Fibroblast of the aortic adventitia (primary cell): ENCODE measurements at places on chromosomes 11 and 22. TPM values are rescaled to one million over a fixed set of nuclear protein-coding genes. Genes with fewer than 3 reads are reported as not detected.

DNA sequence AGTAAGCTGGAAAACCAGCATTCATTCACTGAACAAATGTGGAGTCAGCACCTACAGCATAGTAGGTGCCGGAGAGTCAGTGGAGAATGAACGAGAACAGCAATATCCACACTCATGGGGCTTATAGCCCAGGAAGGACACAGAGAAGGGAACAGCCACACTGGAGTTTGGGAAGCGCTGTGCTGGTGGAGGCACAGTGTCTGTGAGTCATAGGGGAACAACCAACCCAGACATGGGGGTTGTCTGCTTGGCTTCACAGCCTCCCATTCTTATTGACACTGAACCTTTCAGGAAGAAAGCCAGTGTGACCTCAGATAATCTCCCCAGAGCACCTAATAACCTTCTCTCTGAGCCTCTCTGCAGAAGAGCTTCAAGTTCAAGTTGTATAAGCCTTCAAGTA lies 56.6 kb upstream of the UBASH3B start:
- no peak for DNase-seq

- DNase-seq = peak; percentile 25
Measured at GRCh38 chr11:26014456-26015115, 317.3 kb upstream of the ANO3 start.

DNA sequence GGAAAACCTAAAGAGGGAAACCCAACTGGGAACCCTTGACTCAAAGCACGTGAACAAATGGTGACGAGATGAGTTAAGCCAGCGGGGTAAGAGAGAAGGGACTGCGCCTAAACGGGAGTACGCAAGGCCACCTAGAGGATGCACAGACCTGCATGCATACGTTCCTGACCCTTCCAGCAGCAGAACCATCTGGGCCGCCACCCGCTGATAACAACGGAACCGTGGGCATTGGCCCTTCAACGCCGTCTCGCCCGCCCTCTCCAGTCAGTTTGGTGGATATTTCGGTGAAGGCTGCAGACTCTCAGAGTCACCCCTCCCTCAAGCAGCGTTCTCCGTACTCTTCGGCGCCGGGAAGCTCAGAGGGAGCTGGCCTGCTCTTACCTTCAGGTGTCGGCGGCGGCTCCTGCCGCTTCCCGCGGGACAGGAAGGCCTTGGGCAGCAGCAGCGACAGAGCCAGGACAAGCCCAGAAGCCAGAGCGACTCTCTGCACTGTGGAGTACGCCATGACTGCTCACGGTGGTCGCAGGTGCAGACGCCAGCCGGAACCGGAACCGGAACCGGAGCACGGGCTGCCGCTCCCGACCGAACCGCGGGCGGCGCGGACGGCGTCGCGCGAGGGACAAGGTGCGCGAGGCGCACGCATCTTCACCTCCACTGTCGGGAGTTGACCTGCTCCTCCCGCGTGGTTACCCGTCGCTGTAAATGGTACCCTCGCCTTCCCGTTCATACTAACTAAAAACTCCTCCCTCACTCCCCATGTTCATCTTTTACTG lies at the start of gene RIC3:
Gene RIC3 (minus strand): TSS at position 541 of the 773 bp plus-strand sequence. CDS start 36 bp downstream, at position 505.
- no peak for DNase-seq

GRCh38 chr11:110858547-110858921 lies 146.3 kb upstream of the ARHGAP20 start:
- DNase-seq = peak; percentile 83

Gene LMNTD2
- 0.36 TPM in 1 of 2 replicates, not detected in the other for total RNA-seq

Gene ISX
- total RNA-seq = not detected in 2 replicates

GRCh38 chr11:36617543-36618362 lies 19.7 kb upstream of the RAG2 start:
- no peak for DNase-seq

- DNase-seq = no peak
Measured at GRCh38 chr11:124150684-124151083, 32.5 kb upstream of the OR10D3 start.

GRCh38 chr11:9760193-9760575 lies 96.3 kb downstream of the SWAP70 start:
- peak; percentile 97 for DNase-seq

- DNase-seq = no peak
Measured at GRCh38 chr11:86149792-86150191, 80.9 kb upstream of the PICALM start.

- no peak for DNase-seq
Measured at GRCh38 chr11:96051820-96052219, 127.9 kb upstream of the MTMR2 start.

DNA sequence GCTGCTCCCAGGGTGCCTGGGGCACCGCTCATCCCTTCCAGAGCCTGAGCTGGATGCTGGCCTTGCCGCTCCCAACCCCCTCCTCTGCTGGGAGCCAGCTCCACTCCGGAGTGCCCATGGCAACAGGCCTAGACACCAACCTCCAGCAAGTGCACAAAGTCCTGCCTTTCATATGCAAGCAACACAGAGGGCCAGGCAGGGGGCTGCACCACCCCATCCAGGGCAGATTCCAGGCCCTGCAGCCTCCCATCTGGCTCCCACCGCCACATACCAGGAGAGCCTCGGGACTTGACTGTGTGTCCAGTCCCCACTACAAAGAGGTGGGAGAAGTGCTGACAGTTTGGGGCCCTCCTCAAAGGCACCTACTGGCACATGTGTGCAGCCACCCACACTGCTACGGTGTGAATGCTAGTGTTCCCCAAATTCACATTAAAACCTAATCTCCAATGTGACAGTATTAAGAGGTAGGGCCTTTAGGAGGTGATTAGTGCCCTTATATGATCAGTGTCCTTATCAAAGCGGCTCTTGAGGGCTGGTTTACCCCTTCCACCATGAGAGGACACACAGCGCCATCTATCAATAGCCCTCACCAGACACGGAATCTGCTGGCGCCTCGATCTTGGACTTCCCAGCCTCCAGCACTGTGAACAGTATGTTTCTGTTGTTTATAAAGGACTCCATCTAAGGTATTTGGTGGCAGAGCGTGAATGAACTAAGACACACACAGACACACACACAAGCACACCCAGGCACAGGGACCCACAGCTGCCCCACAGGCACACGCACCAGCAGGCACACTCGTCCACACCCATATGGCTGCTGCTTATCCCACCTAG lies 16.2 kb downstream of the ARVCF start:
- DNase-seq = no peak

- DNase-seq = no peak
Measured at GRCh38 chr11:77677138-77677537, 39.5 kb upstream of the CLNS1A start.

DNA sequence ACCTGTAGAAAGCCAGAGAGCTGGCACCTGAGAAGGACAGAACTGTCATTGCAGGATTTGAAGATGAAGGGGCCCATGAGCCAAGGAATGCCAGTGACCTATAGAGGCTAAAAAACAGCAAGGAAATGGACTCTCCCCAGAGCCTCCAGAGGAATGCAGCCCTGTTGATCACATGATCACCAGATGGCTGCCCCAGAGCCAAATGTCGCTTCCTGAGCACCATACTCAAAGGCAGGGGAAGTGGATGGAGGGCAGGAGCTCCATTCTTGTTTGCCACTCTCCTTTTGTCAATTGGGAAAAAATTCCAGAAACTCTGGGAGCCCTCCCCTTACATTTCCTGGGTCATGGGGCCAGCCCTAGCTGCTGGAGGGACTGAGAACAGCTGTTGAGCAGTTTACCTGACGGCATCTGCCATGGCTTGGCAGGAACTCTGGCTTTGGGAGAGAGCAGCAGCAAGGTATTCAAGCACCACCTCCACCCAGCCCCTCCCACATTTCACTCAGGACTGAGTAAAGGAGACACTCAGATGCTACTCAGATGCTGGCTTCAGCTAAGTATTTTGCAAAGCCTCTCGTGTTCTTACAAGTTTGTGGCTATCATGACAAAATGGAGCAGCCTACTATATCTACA lies 46.9 kb downstream of the DKK3 start:
- no peak for DNase-seq

- peak; percentile 74 for DNase-seq
Measured at GRCh38 chr11:123450623-123451022, 20.6 kb downstream of the GRAMD1B start.

GRCh38 chr11:133134314-133135173 lies 397.8 kb downstream of the OPCML start:
- DNase-seq = no peak

DNA sequence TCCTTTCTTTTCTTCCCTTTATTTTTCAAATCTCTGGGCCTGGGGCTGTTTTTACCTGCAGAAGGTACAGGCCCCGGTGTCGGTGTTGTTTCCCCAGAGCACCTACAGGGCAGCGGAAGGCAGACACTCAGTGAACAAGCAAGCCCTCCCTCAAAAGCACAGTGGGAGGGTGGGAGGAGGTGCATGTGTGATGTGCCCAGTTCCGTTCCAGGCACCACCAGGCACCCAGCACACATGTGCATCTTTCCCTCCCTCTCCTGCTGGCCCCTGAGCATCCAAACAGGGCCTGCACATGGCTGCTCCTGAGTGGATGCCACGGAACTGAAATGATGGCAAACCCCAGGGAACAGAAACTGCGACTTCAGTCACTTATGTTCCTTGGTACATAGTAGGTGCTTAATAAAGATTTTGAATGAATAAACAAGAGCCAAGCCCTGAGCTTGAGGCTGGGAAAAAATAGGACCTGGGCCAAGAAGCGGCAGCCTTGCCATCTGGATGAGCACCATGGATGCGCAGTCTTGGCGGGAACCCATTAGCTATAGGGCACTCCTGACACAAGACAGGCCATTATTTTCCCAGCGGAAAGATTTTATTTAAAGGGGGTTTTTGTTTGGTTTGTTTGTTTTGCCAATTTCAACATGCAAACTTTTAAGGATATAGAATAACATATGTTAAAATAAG lies 47.8 kb downstream of the ARRB1 start:
- DNase-seq = no peak

- DNase-seq = no peak
Measured at GRCh38 chr11:116348226-116348625, 424.6 kb downstream of the BUD13 start.

GRCh38 chr11:73018856-73019255 lies 123.3 kb downstream of the FCHSD2 start:
- DNase-seq = no peak

Gene PDE3B
- 0.82 and 2.8 TPM in 2 replicates for total RNA-seq

Gene SCN2B
- total RNA-seq = 0.33 TPM in 1 of 2 replicates, not detected in the other

DNA sequence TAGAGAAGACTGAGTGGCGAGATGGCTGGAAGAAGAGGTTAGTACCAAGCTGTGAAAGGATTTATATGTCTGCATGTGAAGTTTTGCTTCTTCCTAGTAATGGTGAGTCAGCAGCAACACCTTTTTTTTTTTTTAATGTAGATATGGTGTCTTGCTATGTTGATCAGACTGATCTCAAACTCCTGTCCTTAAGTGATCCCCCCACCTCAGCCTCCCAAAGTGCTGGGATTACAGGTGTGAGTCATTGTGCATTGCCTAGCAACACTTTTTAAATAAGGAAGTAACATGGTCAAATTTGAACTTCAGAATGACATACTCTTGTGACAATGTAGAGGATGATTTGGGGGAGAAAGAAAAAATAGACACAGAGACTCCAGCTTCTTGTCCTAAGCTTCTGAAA lies 6.5 kb upstream of the CSTPP1 start:
- peak; percentile 39 for DNase-seq

Gene CNGA4
- total RNA-seq = not detected in 2 replicates

Gene CRYAB
- 60.2 and 73.3 TPM in 2 replicates for total RNA-seq

GRCh38 chr11:104260456-104260855 lies 96.5 kb upstream of the PDGFD start:
- DNase-seq = no peak

DNA sequence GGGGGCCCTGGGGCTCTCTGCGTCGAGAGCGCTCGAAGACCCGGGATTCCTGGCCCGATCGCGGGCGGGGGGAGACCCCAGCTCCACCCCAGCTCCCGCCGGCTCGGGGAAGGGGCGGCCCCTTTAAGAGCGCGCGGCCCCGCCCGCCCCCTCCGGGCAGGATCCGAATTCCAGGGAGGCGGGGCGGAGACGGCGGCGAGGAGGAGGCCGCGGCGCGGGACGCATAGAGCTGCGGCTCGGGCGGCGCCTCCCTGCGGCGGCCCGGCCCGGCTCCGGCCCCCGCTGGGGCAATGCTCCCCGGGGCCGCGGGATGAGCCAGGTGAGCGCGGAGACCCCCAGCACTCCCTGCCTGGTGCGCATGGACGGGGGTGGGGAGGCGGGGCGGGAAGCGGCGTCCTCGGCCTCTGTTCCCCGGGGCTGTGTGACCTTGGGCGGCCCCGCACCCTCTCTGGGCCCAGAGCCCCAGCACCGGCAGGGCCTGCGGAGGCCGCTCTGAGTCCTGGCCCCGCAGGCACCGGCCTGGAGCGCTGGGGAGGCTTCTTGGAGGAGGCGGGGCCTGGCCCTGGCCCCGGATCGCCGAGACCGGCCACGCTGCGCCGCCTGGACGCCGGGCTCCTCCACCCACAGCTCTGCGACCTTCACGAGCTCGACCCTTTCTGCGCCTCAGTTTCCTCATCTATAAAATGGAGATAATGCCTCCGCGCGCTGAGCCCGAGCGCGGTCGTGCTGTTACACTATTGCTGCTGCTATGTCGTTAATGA lies 565 bp downstream of the GAS2L1 start:
- DNase-seq = peak; percentile 59

GRCh38 chr22:26624803-26625202 lies 3.0 kb downstream of the CRYBA4 start:
- no peak for DNase-seq
